ENCODE measurements at places on chromosomes 16 and 17.

- DNase-seq: no peak
Observed at GRCh38 chr17:66290101-66290722, 12.2 kb upstream of the PRKCA start.

- DNase-seq: no peak
Observed at GRCh38 chr16:85094812-85095211, 17.5 kb downstream of the CIBAR2 start.

DNA sequence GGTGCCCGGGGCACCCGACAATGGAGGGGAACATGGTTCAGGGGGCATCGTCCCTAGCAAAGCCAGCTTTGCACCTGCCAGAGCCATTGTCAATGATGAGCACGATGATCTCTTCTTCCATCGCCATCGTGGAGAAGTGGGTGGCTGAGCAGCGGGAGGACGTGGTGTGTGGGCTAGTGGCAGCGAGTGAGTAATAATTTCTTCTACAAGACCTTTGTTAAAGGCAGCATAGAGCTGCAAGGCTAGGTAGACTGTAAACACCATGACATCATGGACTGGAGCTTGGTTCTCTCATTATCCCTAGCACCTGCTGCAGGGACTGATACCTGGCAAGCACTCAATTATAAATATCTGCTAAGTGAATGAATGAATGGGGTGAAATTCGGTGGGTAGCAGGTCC is 6.7 kb upstream of the HEATR3 start:
- no peak for DNase-seq

DNA sequence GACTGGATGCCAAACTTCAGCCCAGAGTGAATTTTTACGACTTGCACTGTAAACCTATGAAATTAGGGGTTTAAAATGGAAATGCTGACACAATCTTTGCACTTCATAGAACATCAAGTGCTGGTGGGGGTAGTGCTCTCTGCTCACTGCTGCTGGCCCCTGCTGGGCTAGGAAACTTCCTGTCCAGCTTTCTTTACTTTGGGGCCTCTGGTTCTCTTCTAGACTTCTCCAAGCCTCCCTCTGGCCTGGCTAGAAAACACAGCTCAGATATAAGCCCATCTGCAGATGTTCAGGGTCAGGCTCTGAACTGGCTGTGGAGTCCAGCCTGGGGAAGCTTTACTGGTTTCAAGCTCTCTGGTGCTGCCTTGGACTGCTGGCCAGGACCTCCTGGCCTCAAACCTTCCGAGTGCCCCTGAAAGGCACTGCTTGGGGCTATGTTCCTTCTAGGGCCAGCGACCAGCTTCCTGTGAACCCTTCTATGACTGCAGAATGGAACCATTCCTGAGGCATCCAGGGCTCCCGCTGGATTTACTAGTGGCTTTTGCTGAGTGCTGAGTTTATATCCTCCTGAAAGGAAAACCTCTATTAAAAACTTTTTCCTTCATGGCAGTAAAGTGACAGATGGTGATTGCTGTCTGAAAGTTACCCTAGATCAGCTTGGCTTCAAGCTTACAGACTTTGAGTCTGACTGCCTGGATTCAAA is 59.4 kb downstream of the TBX4 start:
- no peak for DNase-seq

GRCh38 chr17:68288375-68288774 is 2.6 kb downstream of the SLC16A6 start:
- no peak for DNase-seq

DNA sequence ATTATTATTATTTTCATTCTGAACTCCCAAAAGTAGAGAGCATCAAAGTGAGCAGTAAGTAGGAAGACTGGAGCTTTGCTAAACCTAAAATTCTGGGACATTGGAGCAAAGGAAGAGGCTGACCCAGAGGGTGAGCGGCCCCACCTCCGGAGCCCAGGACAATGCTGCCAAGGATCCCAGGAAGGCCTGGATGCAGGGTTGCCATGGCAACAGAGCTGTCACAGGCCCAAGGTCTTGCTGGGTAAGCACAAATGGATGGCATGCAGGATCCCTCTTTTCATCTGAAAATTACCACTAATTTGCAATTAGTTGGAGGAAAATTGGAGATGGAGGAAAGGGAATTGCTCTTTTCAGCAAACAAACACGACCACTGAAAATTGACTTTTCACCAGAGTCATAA is 457.9 kb upstream of the CDH5 start:
- DNase-seq: no peak

All from kidney capillary endothelial cell (primary cell).